ENCODE measurements at places on chromosomes 7 and 10.

DNA sequence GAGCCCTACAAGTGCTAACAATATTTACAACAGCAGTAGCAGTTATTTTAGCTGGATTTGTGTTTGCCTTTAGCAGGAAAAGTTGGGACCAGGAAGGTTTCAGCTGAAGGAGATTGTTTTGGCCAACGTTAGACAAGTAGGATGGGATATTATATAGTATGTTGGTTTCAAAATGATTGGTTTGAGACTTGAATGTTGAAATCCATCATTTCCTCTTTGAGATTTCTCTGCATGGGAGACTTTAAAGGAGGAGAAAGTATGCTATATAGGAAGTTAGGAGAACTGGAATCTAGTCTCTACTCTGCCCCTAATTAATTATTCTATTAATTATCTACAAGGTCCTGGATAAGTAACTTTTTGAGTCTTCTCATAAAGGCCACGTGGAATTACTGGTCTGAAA is 263.8 kb downstream of the PTEN start:
- no peak for DNase-seq

DNA sequence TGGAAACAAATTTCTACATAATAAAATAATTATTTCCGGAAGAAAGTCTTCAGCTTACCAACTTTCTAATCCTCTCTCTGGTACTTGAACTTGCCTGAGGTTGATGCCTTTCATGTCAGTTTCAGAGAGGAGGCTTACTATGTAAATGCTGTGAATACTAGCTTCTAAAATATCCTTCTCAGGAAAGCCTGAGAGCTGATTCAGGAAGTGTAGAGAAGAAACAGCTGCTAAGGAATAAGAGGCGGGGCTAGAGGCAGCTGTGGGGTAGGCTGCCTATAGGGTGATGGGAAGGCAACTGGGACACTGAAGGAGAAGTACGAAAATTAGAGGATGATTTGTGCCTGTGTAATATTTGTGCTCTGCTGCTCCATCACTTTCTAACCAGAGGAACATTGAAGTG is 69.3 kb downstream of the AVL9 start:
- no peak for DNase-seq

GRCh38 chr7:120941064-120941463 is 9.5 kb upstream of the ING3 start:
- DNase-seq = no peak

DNA sequence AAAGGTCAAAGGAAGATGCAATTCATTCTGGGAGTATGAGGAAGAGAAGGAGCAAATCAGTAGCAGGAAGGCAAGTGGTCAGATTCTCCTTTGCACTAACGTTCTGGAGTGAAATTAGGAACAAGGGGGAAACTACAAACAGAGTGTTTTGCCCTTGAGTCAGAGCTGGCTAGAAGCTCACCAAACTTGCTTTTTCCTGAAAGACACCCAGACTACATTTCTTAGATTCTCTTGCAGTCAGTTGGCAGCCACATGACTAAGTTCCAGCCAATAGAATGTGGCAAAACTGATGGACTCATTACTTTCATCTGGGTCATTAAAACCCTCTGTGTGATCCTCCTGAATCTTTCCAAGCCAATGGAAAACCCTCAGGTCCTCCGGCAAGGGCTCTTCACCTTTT is 18.6 kb upstream of the DLX5 start:
- DNase-seq = no peak

DNA sequence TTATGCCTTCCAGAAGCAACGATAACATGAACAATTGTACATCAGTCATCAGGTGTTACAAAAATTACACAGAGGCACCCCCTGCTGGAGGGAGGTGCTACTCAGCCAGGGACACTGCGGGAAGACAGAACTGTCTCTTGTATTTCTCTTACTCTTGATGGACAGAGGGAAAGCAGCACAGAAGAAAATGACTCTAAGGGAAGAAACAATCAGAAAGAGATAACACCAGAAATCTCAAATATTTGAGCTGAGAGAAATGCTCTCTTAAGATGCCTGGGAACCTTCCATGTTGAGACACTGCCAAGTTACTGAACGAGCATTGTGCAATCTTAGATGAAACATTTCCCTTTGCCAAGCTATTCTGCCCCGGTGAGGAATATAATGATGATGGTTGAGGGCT is 227.6 kb upstream of the NPSR1 start:
- no peak for DNase-seq

DNA sequence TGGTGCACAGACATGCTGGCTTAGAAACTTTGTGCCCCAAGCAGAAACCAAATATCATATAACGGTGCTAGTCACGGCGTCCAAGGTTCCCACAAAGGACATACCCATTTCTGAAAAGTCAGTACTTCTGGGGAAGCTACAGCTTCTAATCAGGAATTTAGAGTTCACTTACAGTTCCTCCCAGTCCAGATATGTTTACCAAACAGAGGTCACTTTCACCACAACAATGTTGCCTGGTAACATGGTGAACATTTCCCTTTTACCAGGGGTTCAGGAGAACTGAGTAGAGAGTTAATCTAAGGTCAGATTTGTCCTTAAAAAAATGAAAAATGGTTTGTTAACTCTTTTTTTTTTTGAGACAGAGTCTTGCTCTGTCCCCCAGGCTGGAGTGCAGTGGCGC is 265.9 kb upstream of the MKLN1 start:
- DNase-seq = no peak

DNA sequence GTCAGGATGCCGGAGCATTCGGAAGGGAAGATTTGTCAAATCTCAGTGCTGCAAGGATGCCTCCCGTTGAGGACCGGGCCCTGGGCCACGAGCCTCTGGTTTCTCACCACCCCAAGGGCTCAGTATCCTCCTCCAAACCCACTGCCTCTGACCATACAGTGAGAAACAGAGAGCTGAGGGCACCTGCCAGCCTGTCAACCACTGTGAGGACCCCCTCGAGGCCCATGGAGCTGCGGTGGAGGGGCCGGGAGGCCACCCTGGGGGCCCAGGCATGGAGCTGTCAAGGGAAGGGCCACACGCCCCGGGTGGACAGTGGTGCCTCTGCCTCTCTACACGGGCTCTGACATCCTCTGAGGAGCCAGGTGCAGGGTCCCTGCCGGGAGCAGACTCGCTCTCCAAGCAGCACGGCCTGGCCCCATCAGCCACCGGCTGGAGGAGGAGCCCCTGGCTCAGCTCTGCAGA is 248.0 kb upstream of the TCERG1L start:
- DNase-seq = no peak
